ENCODE measurements at places on chromosomes 1 and 21.

- no peak for DNase-seq
Observed at GRCh38 chr1:226558036-226558650, 9.6 kb downstream of the STUM start.

GRCh38 chr1:200146100-200146499 lies 118.6 kb downstream of the NR5A2 start:
- DNase-seq, result no peak

DNA sequence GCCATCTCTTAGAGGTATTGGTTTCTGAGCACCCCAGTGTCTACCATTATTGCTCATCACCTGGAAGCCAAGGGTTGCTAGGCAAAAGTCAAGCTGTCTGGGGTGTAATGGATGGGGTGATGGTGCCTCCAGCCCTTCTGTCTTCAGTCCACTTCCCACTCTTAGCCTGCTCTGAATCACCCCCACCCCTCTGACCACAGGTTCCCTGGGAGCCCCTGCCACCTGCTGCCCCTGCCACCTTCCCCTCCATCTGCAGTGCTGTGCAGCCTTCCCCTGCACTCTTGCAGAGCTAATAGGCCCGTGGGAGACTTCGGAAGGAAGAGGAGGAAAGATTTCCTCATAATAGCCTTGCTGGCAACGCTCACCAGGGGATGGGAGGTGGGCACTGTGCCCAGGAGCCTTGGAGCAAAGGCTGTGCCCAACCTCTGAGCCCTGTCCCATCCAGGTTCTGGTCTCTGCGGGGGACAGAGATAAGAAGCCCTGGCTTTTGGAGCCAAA lies 35.5 kb downstream of the CAPN2 start:
- no peak for DNase-seq

- DNase-seq, result no peak
Observed at GRCh38 chr1:62998845-62999649, 215.1 kb downstream of the ATG4C start.

DNA sequence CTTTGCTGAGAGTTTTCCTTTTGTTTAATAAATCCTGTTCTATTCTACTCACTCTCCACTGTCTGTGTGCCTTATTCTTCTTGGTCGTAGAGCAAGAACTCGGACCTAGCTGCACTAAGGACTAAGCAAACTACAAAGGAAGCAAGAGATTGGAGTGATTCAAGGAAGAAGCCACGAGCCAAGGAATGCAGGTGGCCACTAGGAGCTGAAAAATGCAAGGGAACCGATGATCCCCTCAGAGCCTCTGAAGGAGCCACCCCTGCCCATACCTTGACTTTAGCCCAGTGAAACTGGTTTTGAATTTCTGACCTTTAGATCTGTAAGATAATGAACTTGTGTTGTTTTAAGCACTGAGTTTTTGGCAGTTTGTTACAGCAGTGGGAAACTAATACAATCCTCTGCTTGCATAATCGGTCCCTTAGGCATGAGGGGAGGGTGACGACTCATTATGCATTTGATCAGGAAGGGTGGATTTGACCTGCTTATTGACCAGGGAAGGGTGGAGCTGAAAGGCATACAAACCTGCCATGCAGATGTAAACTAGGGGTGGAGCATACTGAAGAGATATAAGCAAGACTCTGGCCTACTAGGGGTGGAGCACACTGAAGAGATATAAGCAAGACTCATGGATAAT lies 6.2 kb upstream of the CA6 start:
- peak; percentile 10 for DNase-seq

DNA sequence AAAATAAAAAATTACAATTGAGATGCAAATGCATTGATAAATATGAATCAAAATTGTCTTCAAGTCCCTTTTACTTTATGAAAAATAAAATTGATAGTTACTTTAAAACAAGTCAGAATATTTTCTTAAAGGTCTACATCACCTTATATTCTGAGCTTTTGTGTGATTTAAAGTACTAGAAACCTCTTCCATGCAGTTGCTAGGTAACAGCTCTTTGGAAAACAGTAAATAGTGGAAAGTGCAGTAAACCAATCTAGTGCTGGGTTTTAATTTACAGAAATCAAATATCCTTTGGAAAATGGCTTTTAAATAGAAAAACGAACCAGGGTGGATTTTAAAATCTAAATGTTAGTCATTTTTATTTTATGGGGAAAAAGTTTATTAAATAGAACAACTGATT lies 227.9 kb downstream of the KCNT2 start:
- no peak for DNase-seq
